Activated B cell treated with CpG ODN at 0.5 μM for 24 hours (primary cell): ENCODE measurements at places on chromosomes 7 and 10. TPM values are rescaled to one million over a fixed set of nuclear protein-coding genes. Genes with fewer than 3 reads are reported as not detected.

DNA sequence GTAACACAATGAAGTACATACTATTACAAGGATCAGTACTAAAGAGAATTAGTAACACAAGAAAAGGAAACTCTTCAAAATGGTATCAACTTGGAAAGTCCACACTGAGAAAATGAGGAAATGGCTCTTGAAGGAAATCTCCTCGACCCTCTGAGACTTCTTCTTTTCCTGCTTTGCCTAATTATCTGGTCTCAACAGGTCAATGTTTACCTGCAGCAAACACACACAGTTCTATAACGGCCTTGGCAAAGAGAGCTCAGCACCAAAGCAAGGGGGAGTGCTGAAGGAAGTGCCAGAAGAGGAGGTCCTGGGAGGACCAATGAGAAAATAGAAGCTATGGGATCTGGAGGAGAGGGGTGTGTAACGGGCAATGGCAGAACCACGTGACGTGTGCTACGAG is 21.9 kb downstream of the CHCHD3 start:
- DNase-seq: no peak

- DNase-seq: no peak
Measured at GRCh38 chr7:25617214-25617613, 388.9 kb upstream of the NPVF start.

Gene FAM221A
- 6.5 and 8.3 TPM in 2 replicates for total RNA-seq

- DNase-seq: no peak
Measured at GRCh38 chr7:66696774-66697191, 43.8 kb upstream of the RABGEF1 start.

Gene ZCWPW1
- total RNA-seq: 10.8 and 15.2 TPM in 2 replicates

DNA sequence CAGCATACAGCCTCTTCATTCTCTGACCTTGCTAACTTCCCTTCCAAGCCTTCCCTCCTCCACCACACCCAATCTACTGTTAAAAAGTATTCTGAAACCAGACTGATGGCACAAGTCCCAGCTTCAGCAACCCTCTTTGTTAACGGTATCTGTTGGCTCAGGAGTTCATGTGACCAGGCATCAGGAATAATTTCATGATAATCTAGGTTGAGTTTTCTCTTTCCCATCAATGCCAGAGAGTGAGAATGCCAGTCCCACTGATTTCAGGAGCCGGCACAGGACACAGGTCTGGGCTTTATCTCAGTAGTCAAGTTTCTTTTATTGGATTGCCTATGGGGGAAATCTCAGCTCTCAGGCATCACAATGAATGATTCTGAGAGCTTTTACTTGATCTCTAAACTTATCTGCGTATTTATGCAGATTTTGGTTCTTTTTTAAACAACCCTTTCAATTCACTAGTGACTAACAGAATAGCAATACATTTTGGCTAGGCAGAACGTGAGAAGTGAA is 231.0 kb upstream of the LYZL1 start:
- DNase-seq: no peak

Gene GNG11
- total RNA-seq: 2.4 and 2.6 TPM in 2 replicates

Gene NAT16
- not detected in 2 replicates for total RNA-seq

GRCh38 chr10:113651021-113651420 is 12.8 kb downstream of the NRAP start:
- no peak for DNase-seq

DNA sequence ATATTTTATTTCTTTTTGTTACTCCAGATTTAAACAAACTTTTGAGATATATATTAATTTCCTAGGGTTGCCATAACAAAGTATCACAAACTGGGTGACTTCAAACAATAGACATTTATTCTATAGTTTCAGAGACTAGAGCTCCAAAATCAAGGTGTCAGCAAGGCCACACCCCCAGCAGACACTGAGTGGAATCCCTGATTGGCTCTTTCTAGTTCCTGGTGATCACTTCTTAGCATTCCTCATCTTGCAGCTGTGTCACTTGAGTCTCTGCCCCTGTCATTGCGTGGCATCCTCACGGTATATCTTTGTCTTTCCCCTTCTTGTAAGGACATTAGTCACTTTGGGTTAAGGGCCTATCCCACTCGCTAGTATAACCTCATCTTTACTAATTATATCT is 7.6 kb upstream of the SLC26A3 start:
- no peak for DNase-seq

- DNase-seq: no peak
Measured at GRCh38 chr10:5583525-5584175, 58.9 kb downstream of the CALML3 start.

- DNase-seq: no peak
Measured at GRCh38 chr10:107264742-107265141, 100.2 kb upstream of the SORCS1 start.

DNA sequence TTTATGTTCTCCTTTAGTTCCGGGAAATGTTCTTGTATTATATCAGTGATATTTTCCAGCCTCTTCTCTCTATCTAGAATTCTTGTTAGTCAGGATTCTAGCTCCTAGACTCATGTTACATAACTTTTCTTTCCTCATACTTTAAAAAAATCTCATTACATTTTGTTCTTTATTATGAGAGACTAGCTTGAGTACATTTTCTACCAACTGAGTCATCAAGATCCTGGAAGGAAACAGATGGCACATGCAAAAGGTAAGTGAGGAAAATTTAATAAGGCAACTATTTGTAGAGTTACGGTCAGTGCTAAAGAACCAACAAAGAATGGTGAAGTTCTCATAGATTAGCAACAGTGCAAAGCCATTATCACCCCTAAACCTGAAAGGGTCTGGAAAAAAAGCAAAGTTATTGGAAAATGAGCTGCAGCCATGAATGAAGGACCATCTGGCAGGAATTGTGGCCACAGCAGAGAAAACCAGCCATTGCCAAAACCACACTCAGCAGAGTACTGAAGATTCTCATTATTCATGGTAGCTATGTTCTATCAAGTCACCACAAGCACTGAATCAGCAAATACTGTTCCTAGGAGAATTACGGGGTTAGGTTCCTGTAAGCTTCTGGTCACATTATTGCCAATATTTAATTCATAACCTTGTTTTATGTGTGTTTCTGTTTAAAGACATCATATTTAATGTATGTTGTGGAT is 98.3 kb upstream of the C7orf33 start:
- DNase-seq: no peak

DNA sequence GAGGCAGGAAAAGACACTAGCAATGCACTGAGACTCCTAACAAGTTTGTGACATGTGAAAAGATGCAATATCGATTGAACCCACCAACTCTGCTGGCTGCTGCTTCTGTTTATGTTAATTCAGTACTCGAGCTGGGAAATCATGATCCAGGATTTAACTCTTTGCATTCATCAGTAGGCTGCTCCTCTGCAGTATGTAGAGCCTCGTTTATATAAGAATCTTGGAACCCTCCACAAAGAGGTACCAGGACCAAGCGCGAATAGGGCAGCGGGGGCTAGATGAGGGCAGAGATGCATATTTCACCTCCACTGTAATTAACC is 7.8 kb downstream of the PRKAG2 start:
- DNase-seq: no peak

Gene TDRD1
- 0.33 and 0.59 TPM in 2 replicates for total RNA-seq

DNA sequence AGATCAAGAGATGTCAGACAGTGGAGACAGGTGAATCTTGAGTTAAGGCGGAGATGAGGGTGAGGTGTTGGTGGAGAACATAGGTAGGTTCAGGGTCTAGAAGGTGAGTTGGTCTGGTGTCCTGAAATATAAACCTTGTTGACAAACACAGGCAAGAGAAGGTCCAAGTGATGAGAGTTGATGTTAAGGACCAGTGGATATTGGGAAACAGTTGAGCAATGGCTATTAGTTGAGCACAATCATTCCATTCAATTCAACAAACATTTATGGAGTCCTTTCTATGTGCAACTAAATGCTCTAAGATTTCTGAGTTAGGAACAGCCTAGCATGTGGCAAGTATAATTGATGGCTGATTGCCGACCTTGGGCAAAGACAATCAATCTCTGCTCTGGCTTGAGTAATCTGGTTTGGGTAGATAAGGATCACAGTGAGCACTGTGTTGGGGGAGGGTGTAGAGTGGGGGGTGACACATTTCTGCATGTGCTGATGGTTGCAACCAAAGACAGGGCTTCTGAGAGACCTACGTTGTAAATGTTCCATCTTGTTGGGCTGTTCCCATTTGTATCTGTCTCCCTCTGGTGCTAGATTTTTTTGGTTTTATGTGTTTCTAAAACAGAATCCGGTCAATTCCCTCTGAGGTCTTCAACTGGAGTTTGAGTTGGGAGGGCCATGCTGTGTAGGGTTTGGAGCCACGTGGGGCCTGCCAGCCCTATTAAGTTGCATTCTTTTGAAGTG is 201.1 kb downstream of the BAMBI start:
- no peak for DNase-seq

GRCh38 chr10:118816471-118817168 is 61.9 kb upstream of the CACUL1 start:
- no peak for DNase-seq

DNA sequence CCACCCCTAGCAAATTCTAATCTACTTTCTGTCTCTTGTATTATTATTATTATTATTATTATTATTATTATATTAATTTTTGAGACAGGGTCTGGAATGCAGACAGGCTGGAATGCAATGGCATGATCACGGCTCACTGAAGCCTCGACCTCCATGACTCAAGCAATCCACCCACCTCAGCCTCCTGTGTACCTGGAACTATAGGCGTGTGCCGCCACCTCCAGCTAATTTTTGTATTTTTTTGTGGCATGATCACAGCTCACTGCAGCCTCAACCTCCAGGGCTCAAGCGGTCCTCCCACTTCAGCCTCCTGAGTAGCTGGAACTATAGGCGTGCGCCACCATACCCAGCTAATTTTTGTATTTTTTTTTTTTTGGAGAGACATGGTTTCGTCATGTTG is 2.6 kb upstream of the TMEM139 start:
- DNase-seq: no peak

GRCh38 chr7:91034459-91035368 is 229.5 kb upstream of the FZD1 start:
- DNase-seq: no peak

Gene APBB1IP
- total RNA-seq: 79.1 and 85.5 TPM in 2 replicates
